ENCODE measurements at places on chromosomes 1 and 21.

- DNase-seq = no peak
Observed at GRCh38 chr1:223487887-223488259, 94.7 kb downstream of the CCDC185 start.

- DNase-seq = no peak
Observed at GRCh38 chr1:212852105-212852688, 4.7 kb upstream of the SPATA45 start.

DNA sequence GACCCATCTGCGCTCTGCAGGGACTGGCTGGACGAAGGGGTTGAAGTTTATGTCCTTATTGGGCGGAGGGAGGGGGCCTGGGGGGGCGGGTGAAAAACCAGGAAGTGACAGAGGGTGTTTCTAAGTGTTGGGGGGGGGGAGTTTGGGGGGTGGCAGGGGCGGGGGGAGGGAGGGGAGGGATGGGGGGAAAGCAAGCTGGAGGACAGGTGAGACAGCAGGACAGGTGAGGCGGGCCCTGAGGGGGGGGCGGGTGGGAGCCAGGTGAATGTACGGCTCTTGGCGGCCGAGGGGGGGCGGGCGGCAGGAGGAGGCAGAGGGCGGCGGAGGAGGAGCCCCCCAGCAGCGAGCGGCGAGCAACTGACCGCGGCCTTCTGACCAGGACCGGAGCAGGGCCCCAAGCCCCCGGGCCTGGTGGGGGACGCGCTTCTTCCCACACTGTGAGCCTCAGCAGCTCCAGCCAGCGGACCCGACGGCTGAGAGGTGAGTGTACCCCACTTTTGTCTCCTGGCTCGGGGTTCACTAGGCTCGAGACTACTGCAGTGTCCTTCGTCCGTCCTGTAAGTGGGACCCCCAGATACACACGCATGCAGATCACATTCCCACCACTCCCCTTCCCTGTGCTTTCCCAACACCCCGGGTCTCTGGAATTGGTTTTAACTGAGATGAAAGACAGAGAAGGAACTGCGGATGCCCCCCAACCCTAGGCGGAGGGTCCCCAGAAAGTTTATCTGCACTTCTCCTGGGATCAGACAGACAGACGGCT is at the start of gene ZBTB7B:
Gene ZBTB7B (plus strand): TSS at position 339 of the 763 bp plus-strand sequence. CDS start 11,859 bp downstream, outside the sequence.
- DNase-seq = no peak

- DNase-seq = peak; percentile 36
Observed at GRCh38 chr1:107991371-107992066, 26.5 kb upstream of the VAV3 start.

DNA sequence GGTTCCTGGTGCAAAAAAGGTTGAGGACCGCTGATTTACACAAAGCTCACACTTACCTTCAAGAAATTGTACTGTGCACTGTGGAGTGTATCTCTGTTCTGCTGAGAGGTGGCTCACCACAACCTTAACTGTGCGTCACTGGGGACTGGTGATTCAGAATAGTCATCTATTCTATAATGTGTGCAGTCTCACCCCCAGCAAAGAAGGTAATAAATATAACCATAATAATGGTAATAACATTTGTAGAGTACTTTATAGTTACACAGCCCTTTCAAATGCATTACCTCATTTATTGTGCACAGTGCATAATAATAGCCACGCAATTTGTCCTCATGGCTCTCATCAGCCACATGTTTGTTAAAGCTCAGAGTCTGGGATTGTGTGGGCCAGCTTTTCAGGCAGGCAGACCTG is 59.4 kb upstream of the DUSP10 start:
- no peak for DNase-seq

- DNase-seq = peak; percentile 66
Observed at GRCh38 chr1:41864471-41865040, 54.2 kb downstream of the HIVEP3 start.

DNA sequence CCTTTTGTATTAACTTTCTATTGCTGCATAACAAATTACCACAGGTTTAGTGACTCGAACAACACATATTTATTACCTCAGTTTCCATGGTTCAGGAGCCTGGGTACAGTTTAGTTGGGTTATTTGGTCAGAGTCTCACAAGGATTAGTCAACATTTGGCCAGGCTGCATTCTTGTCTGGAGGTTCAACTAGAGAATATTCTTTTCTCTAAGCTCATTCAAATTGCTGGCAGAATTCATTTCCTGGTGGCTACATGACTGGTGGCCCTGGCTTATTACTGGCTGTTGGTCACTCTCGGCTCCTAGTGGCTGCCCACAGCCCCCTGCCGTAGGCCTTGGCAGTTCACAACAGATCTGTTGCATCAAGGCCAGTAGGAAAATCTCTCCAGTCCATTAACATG is 81.1 kb upstream of the ADAR start:
- peak; percentile 6 for DNase-seq

- no peak for DNase-seq
Observed at GRCh38 chr1:167710836-167711235, 10.9 kb upstream of the MPZL1 start.

GRCh38 chr1:59100708-59101374 is 196.1 kb upstream of the FGGY start:
- peak; percentile 81 for DNase-seq

DNA sequence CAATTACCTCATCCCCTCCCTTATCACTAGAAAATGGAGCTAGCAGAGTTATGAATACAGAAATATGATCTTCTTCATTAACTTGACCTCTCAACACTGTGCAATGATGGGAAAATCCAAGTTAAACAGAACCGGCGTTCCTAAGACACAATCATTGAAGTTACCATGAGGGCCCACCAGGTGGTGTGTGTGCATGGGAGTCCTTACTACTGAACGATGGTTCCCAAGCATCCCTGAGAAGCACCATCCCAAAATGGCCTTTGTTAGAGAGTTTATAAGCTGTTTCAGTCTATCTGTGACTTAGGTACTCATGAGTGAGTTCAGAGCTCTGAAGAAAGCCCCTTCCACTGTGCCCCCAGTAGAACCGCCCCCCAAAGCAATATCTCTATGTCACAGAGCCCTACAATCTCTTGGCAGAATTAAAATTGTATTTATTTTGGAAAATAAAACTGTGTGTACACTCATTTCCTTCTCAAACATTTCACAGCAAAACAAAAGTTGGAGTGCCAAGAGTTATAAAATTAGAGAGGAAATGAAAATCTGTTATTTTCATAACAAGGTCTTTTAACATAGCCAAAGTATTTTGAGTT is 56.8 kb downstream of the PLD5 start:
- peak; percentile 10 for DNase-seq

- no peak for DNase-seq
Observed at GRCh38 chr1:53265581-53265980, 27.3 kb upstream of the MAGOH start.

DNA sequence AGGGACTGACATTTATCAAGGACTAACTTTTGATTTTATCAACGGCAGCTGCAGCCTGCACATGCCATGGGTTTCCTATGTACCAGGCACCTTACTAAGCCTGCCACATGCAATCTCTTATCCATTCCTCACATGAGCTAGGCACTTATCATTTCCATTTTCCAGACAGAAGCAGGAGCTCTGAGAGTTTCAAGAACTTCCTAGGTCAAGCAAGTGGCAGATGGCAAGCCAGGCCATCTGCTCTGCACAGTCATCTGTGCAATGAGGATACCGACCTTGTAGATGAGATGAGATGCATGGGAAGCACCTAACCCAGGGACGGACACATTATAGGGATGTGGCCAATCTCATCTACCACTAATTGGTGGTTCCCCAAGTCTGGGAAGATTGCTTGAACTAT is 339.4 kb upstream of the USP24 start:
- DNase-seq = no peak

GRCh38 chr1:64828829-64829228 is 84.0 kb downstream of the RAVER2 start:
- no peak for DNase-seq

GRCh38 chr1:219279017-219279770 is 105.5 kb downstream of the LYPLAL1 start:
- peak; percentile 91 for DNase-seq

- DNase-seq = no peak
Observed at GRCh38 chr1:39819091-39819812, 30.6 kb upstream of the BMP8B start.

DNA sequence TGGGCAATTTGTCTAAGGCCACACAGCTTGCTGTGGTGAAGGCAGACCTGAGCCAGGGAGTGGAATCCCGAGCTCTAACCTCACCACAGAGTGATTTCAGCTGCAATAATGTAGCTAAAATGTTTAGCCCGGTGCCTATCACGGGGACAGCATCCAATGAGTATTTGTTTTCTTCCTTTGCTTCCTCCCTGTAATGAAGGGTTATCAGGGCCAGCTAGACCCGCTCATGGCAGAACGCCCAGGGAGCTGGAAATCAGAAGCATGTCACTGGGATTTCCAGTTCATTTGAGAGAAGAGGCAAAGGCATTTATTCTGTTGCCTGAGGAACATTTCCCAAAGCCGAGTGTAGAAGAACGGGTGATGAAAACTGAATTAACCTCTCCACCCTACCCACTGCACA is 183.1 kb downstream of the ZSCAN20 start:
- no peak for DNase-seq

- DNase-seq = peak; percentile 68
Observed at GRCh38 chr1:156053768-156054499, at the start of gene UBQLN4. Gene UBQLN4 (minus strand): TSS chr1:156053798. CDS start chr1:156053701, 97 bp downstream.

DNA sequence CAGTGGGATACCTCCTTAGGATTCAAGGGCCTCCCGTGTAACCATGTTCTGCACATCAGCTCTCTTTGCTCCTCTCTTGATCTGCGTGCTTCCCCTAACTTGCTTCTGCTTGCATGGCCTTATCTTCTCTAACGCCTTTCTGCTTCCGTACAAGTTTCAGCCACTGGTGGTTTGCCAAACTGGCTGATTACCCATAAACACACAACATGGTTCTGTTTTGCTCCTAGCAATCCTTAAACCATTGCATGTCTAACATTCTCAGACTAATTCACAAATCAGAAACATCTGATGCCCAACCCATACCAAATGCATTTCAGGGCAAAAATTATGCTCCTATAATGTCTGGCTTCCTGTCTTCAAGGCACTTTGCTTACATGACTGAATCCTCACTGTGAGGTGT is 166.4 kb downstream of the PBX1 start:
- no peak for DNase-seq

- peak; percentile 58 for DNase-seq
Observed at GRCh38 chr1:119409731-119410130, 5.2 kb upstream of the HSD3B2 start.

DNA sequence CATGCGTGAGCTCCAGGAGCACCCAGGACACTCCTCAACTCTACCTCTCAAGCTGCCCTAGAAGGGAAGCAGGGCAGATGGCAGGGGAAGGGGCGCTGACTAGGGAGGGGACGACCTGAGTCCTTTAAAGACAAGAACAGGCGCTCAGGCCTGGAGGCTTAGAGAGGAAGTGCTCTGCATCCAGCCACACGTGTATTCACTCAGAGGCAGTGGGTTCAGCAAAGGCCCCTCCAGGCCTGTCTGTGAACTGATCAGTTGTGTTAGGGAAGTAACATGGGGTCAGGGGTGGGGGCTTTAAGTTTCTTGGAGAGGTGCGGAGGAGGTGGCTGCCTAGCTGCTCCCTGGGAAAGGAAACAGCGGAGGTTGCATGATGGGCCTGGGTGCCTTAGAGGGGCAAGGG is 37.1 kb upstream of the ARF1 start:
- DNase-seq = no peak

GRCh38 chr1:246577720-246578106 is 11.5 kb downstream of the CNST start:
- DNase-seq = peak; percentile 40

DNA sequence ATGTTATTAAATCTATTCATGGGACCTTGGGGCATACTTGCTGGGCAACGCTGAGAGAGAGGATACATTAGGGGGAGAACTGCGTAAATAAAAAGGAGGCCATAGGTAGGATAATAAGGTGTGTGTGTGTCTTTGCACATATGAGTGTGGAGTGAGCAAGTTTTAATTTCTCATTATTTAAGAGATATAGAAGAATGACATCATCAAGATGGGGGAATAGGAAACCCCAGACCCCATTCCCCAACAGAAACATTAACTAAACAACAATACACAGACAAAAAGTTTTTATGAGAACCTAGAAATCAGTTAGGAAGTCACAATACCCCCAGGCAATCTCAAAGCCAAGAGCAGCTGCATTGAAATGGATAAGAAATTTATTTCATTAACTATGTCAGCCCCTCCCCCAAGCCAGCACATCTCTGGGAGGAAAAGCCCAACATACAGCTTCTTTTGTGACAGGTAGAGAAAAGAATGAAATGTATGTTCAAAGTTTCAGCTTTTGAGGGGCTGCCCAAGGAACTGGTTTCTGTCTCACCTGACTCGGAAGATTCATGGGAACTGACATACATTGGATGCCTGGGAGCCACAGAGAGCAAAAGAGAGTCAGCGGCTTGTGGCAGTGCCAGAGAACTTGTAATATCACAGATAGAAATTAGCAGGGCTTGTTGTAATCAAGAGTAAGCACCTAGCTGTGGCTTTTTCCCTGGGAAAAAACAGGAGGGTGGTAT is 234.3 kb upstream of the NFIA start:
- no peak for DNase-seq

DNA sequence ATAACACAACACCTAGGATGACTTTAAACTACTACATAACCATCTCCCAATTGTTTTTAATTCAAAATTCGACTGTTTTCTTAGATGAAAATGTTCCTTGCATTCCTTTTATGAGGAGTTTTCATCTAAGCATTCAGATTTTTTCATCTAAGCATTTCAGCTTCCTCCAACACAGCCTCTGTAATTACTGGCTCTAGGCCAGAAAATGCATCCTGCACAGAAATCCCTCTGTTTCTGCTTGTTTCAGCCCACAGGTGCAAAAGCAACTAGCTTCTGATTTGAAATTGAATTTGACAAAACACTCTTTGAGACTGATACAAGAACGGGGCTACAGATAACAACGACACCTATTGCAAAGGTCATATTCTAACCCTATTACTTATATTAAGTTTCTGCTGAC is 90.4 kb downstream of the RGS21 start:
- DNase-seq = no peak

DNA sequence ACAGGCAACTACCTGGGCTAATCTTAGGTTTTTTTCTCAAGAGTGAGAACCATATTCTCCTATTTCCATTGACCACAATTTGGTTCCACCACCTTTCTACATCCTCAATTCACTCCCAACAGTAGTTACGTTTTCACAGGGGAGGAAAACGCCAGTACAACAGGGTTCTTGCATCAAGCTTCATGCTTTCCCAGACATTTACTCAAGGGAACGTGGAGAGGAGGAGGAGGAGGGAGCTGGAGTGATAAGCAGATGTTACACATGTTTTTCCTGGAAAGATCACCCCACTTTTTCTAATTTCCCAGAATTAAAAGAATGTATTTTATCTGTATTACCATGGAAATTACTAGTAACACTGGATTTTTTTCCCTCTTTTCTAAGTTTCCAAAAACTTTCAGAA is 58.3 kb downstream of the RGS5 start:
- no peak for DNase-seq

- DNase-seq = peak; percentile 95
Observed at GRCh38 chr21:38925923-38926322, 120.2 kb downstream of the ETS2 start.

DNA sequence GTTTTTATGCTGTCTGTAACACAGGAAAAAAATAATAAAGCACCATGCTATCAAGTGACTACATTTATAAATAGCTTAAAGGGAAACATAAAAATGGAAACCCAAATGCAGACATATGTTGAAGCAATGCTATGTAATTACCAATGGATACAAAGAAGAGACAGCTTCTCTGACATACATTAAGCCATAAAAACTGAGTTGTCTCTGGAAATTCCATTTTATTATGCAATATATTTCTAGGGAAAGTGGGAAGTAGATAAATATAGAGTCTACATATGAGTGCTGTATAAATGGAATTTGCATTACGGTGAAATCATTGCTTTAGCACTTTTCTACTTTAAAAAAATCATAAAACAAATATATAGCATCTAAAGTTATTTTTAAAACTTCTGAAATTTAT is 135.2 kb upstream of the COL11A1 start:
- DNase-seq = no peak

All from astrocyte (in vitro differentiated cells and primary cell).